ENCODE measurements at places on chromosomes 16 and 17. TPM values are rescaled to one million over a fixed set of nuclear protein-coding genes. Genes with fewer than 3 reads are reported as not detected.

FBXW10 gene
- polyA plus RNA-seq: 1.0 TPM

HAS3 gene
- 4.2 TPM for polyA plus RNA-seq

MEFV gene
- 0.35 TPM for polyA plus RNA-seq

DNA sequence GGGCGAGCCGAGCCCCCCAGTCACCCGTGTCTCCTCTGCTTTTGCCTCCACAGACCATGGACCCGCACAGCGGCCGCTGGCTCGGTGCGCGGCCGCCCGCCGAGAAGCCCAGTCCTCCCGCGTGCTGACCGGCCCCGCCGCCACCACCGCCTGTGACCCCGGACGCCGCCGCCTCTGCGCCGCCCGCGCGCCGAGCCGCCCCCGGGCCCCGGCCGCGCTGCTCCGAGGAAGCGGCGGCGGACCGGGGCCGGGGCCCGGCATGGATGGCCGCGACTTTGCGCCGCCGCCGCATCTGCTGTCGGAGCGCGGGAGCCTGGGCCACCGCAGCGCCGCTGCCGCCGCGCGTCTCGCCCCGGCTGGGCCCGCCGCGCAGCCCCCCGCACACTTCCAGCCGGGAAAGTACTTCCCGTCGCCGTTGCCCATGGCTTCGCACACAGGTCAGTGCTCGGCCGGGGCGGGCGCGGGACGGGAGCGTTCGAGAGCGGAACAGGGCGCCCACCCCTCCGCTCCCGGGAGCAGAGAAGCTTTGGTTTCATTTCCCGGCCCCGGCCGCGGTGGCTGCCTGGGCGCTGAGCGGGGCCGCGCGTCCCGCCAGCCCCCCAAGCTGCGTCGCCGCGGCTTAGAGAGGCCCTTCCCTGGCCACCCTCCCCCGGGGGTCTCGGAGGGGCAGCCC lies 4.4 kb downstream of the BAHCC1 start:
- DNase-seq: no peak

DNA sequence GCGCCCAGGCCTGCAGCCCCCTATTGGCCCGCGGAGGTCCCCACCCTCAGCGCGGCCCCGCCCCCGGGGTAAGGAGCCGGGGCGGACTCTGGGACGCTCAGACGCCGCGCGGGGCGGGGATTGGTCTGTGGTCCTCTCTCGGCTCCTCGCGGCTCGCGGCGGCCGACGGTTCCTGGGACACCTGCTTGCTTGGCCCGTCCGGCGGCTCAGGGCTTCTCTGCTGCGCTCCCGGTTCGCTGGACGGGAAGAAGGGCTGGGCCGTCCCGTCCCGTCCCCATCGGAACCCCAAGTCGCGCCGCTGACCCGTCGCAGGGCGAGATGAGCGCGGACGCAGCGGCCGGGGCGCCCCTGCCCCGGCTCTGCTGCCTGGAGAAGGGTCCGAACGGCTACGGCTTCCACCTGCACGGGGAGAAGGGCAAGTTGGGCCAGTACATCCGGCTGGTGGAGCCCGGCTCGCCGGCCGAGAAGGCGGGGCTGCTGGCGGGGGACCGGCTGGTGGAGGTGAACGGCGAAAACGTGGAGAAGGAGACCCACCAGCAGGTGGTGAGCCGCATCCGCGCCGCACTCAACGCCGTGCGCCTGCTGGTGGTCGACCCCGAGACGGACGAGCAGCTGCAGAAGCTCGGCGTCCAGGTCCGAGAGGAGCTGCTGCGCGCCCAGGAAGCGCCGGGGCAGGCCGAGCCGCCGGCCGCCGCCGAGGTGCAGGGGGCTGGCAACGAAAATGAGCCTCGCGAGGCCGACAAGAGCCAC lies at the start of gene NHERF1:
NHERF1 (plus strand) TSS at position 100 of the 750 bp plus-strand sequence; CDS start at position 319, 219 bp downstream.
- DNase-seq: peak; percentile 91
